Stimulated activated CD4-positive, alpha-beta T cell treated with anti-CD3 and anti-CD28 coated beads, Interleukin-15, amount 100 ng/mL, for 1 hour (primary cell): ENCODE measurements at places on chromosomes 3 and 15.

DNA sequence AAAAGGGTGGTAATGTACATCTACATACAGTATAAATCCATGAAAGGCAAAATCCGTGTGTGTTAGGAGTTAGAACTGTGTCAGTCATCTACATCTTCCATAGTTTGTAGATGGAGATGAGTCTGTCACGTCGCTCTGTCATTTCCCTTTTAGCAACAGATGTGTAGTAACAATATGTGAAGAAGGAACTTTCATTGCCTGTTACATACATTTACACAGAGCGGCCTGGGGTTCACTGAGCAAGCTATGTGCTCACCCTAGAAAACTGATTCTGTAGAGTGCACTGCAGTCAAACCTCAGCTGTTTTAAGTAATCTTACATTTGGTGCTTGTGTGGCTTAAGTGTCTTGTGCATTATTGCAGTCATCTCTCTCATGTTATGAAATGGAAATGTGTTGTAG lies 41.6 kb upstream of the AP3B2 start:
- no peak for DNase-seq

- peak; percentile 60 for DNase-seq
Observed at GRCh38 chr15:90059208-90059985, 42.9 kb downstream of the IDH2 start.

GRCh38 chr15:69677403-69677802 lies 224.8 kb downstream of the RPLP1 start:
- no peak for DNase-seq

DNA sequence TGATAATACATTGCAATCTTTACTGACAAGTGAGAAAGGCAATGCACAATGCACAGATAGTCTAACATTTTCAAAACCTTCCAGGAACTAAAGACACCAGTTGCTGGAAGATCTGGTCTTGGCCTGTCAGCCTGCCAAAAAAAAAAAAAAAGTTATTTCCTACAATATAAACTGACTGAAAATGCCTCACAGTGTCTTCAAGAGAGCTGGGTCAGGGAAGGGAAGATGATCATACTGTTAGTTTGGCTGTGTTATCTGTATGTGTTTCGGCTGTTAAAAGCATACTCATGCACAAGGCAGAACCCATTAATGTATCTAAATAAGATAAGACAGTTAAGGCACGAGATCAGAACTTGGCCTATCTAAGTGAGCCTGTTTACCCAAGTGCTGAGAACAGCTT lies 673.4 kb downstream of the MECOM start:
- no peak for DNase-seq

GRCh38 chr3:46710229-46710628 lies 7.4 kb downstream of the PRSS50 start:
- no peak for DNase-seq

GRCh38 chr3:31705736-31706135 lies 173.0 kb downstream of the STT3B start:
- DNase-seq: no peak

DNA sequence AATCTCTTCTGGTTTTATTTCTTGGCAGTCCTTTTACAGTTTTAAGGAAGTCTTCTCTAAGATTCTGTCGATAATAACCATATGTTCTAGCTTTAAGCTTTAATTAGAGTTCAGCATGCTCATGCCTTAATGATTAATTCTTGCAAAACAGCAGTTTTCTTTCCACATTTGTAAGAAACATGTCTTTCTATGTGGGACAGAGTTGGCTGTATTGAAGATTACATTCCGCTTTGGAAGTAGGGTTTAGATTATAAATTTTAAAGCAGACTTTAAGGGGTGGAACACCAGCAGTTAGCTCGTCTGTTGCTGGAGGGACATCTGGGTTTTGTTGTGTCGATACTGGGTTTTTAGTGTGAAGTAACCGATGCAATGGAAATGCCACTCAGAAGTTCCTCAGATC lies 35.3 kb downstream of the SQOR start:
- DNase-seq: no peak

GRCh38 chr3:163953526-163953925 lies 1124.8 kb downstream of the SI start:
- no peak for DNase-seq

DNA sequence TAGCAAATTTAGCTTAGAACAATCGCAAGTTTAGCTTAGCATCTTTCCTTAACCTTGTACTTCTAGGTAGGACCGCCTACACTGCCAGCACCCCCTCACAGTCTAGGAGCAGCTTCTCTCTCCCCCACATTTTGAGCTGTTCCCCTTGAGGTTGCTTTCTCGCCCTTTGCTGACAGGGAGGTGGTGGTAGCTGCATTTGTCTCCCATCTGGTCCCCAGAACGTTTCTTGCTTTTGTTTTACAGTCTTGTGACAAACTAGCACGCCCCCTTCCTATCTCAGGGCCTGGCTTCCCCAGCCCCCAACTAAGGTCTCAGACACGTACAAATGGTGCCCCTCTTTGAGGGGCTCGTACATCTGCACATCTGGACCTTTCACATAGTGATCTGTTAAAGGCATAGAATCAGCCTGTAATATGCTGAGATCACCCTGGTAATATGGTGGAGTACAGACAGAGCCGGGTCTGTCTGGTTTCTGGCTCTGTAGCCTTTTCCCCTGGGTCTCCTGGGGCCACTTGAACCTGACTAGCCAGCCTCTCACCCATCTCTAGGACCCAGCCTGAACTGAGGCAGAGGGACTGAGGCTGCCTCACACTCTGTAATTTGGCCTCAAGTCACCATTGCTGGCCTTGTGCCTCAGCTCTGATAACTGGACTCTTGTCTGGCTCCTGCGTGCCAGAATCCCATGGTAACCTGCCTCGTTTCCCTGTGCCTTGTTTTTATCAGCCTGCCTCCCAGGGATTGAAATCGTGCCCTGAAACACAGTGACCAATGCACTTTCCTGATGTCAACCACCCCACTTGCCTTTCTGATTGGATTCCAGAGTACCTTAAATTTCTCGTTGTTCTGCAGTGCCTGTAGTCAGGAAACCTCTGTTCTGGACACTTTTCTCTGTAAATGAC lies 27.7 kb downstream of the CRTC3 start:
- DNase-seq: no peak

DNA sequence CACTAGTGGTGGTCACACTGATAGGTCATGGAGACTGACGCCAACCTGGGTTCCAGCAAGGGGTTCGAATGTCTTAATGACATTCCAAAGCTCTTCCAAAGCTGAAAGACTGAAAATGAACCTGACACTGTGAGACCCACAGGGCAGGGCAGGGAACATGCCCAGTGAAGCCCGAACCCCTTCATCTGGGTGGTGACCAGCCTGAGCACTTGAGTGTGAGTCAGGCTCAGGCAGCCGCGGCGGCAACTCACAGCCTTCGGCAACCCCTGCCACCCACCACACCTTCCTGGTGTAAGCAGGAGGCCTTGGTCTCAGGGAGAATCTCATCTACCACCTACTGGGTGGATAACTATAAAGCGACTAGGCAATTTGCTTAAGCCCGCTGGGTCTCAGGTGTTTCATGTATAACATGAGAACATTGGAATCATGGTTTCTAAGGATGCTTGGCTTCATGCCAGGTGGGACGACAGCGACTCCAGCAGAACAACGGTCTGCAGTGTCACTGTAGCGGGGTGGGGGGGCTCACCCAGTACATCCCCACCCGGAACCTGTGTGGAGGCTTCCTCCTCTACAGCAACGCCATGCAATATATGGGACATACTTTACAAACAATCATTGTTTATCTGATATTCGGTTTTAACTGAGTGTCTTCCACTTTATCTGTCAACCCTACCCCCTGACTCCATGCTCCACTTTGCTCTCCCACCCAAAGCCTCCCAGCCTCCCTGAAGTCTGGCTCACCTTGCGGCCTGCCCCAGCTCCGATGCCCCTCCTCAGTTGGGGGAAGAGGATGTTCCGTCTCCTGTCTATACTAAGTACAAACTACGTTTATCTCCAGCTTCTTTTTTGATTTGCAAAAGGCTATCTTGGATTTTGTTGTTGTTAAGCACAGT lies 125.0 kb upstream of the MEF2A start:
- no peak for DNase-seq

DNA sequence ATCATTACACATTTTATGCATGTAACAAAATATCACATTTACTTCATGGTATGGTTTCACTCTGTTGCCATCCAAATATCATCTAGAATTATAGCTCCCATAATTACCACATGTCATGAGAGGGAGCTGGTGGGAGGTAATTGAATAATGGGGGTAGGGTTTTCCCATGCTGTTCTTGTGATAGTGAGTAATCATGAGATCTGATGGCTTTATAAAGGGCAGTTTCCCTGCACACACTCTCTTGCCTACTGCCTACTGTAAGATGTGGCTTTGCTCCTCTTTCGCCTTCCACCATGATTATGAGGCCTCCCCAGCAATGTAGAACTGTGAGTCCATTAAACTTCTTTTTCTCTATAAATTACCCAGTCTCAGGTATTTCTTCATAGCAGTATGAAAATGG lies 123.4 kb downstream of the SATB1 start:
- no peak for DNase-seq

DNA sequence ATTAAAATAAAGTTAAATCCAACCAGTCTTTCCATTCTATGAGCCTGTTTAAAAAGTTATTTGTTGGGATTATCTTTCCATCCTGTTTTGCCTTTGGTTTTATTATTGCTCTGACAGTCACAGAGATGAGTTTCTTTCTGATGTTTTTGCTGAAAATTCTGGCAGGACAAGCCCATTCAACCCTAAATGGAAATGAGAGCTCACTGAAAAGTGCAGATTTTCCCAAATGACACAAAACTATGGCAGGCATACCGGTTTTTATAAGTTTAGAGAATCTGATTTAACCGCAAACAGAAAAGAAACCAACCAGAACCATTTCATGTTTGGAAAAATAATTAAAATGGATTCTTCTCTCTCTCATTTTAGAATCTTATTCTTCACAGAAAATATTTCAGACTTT lies 238.1 kb upstream of the SGO1 start:
- DNase-seq: no peak

DNA sequence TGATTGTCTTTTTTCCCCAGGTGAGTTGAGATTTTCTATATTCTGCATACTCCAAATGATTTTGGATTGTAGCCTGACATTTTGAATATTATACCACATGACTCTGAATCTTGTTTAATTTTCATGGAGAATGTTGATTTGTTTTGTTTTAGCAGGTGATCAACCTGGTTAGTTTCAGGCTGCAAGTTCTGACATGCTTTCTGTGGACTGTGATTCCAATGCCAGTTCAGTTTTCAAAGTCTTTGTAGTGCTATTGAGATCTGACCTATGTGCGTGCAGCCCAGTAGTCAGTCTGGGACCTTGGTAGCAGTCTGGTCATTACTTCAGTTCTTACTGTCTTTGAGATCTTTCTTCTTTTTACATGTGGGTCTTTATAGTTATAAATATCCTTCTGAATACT lies 18.6 kb upstream of the MTMR10 start:
- DNase-seq: no peak

DNA sequence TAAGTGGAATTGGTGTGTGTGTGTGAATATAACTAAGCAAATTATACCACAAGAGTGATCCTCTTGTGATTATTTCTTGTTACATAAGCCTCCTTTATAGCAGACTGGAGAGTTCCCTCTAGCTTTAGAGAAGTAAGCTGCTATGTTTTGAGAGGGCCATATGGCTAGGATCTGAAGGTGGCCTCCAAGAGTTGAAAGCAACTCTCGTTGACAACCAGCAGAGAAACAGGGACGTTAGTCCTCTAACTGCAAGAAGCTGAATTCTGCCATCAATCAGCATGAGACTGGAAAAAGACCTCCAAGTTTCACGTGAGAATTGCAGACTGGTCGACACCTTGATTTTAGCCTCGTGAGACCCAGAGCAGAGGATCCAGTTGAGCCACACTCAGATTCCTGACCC lies 278.5 kb upstream of the ZNF717 start:
- DNase-seq: no peak

GRCh38 chr3:45165497-45166283 lies 19.5 kb upstream of the CDCP1 start:
- no peak for DNase-seq

- DNase-seq: no peak
Observed at GRCh38 chr15:62748196-62748595, 294.4 kb upstream of the TPM1 start.

- DNase-seq: no peak
Observed at GRCh38 chr15:49120832-49121231, 34.6 kb downstream of the COPS2 start.

DNA sequence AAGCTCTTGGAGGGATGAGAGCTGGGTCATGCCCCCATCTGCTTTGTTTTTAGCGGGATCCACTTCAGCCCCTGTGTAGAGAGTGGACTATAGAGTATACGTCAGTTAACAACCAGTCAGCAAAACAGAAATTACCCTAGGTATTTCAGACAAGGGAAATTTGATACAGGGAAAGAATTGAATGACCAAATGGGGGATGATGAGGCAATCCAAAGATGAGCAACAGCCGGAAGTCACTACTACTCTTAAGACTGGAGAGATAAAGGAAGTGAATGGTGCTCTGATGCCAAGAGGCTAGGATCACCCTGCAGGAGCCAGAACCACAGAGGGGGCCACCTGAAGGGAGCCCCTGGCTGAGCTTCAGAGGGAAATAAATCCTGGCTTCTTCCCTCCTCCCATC lies 1.7 kb upstream of the GPR62 start:
- no peak for DNase-seq

DNA sequence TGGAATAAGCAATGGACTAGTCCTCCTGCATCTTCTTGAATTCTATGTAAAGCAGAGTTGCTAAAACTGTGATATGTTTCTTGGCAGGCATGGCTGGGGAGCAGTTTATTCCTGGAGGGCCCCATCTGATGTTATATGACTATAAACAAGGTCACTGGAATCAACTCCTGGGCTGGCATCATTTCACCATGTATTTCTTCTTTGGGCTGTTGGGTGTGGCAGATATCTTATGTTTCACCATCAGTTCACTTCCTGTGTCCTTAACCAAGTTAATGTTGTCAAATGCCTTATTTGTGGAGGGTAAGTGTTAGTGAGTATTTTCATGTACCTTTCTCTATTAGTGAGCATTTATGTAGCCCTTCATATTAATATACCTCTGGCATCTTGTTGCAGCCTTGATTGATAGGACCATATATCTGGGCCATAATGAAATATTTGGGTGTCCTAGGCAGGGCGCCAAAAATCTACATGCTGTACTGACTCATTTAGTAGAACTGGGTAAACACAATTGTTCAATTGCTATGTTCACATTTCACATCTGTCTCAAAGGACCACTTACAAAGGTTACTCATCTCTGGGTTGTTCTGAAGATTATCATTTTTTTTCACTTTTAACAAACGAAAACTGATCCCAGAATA lies 52.6 kb upstream of the ADGRG7 start:
- no peak for DNase-seq

GRCh38 chr15:51580982-51581381 lies 41.6 kb downstream of the DMXL2 start:
- DNase-seq: no peak

- no peak for DNase-seq
Observed at GRCh38 chr3:150152567-150152966, 181.9 kb upstream of the PFN2 start.

GRCh38 chr3:13519006-13519791 lies 29.7 kb upstream of the FBLN2 start:
- no peak for DNase-seq

DNA sequence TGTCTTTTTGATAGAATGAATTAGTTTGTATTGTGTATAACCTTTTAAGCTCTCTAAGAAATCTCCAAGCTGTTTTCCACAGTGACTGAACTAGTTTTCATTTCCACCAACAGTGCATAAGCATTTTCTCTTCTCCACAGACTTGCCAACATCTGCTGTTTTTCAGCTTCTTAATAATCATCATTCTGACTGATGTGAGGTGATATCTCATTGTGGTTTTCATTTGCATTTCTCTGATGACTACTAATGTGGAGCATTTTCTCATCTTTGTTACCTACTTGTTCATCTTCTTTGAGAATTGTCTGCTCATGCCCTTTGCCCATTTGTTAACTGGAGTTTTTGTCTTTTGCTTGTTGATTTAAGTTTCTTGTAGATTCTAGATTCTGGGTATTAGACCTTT lies 777.5 kb downstream of the OTOL1 start:
- DNase-seq: no peak
